ENCODE measurements at places on chromosomes 7 and 10.

- DNase-seq: no peak
These were observed 448.1 kb downstream of the ETV1 start for GRCh38 chr7:13541326-13541725.

- DNase-seq: no peak
These were observed 94.0 kb downstream of the RNLS start for GRCh38 chr10:88489107-88489506.

DNA sequence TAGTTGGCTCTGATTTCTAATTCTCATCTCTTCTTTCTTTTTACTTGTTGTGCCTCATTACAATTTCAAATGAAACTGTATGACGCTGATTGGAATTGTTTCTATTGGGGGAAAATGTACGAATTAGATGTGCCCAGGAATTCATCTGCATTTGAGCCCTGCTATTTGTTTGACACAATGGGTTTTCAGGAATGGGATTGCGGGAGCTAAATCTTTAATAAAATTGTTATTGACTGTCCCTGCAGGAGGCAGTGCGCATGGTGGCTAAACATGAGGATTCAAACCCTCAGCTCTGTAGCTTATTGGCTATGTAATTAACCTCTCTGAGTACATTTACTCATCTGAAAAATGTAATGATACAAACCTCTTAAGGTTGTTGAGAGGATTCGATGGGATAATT lies 181.6 kb downstream of the NXPH1 start:
- no peak for DNase-seq

DNA sequence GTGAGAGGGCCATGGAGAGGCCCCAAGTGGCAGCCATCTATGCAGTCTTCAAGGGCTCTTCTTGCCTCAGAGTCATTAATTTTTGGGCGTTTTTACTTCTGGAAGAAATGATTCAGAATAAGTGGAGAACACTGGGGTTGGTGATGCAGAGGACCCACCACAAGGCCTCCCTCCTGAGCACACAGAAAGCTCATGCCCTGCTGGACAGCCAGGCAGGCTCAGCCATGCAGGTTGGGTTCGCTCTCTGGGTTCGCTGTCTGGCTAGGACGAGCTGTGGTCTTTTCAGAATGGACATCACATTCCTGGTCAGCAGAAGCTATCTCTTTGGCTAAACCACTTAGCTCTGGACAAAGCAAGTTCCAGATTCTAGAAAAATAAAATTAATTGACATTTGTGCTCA lies 480.8 kb downstream of the RPS24 start:
- no peak for DNase-seq

DNA sequence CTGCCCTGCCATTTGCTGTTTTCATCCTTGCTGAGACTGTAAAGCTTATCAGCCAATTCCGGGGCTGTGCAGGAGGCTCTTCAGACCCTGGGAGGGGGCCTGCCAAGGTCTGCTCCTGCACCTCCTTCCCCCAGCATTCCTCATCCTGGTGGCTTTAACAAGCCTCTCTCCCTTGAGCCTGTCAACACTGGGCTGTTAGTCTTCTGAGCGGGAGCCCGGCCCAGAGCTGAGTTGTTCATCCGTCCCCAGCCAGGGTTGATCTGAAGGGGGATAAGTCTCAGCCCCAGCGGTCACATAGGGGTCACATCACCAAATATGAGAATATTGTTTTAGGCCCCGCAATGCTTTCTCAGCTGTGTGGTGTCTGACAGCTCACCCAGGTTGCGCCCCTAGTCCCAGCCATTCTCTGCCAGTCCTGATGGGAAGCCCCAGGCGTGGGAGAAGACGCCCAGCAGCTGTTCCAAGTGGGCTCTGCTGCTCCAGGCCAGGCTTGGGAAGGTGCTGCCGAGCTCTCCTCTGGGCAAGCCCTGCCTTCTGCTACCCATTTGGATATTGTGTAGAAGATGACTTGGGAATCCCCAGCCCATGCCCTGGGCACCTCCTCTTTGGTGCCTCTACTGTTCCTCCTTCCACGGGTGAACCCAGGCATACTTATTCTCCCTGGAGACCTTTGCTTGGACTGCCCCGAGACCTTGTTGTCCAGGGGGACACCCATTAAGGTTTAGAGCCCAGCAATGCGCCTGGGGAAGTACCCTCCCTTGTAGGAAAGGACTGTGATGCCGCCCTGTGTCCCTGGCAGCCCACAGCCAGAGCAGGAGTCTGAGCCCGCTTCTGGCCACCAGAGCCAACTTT lies 23.5 kb upstream of the TRIM8 start:
- DNase-seq: no peak

DNA sequence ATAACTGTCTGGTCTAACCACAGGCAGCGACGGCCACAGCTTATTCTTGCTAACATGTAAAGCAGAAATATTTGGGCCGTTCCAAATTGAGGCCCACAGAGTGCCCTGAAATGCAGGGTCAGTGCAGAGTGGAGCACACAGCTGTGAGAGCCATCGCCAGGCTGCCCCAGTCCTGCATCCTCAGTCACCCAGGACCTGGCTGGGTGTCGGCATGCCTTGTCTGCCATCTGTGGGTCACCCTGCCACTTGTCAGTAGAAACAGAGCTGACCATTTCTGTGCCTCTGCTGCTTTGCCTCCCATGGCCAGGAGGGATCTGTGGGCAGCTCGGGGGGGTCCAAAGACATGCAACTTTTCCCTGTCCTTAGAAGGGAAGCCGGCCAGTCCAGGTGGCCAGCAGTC lies 57.3 kb upstream of the BTBD16 start:
- DNase-seq: no peak

DNA sequence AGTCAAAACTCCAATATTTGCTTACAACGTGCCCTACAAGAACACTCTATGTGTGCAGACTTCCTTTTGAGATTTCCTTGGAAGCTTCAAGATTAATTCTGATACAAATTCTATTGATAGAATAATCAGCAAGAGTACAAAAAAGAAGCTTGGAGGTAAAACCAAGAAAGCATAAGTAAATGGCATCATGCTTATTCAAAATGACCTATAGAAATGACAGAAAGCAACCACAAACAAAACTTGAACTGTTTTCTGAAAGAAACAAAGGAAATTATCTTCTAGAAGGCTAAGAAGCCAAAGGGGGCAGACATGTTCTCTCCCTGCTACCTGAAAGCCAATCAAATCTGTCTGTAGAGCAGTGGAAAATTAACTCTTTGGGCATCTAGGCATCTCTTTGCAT lies 73.0 kb downstream of the CTNNA3 start:
- DNase-seq: no peak

DNA sequence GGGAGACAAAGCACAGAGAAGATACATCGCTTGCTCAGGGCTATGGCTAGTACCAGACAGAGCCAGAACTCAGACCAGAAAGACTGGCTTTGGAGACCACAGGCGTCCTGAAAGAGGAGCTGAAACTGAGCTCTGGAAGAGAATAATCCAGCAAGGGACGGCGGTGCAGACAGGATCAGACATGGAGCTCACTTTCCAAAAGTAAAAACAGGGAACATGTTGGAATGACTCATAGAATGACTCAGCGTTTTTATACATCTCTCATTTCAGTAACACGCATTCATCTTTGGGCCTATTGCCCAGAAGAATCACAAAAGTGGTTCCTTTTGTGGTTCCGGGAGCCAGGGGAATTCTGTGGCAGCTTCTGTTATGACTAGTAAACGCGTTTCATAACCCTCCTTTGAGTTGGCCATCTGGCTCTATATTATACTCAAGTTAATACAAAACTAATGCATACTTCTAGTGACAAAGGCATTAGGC lies 37.2 kb downstream of the PLEKHS1 start:
- no peak for DNase-seq

GRCh38 chr10:2963889-2964631 lies 103.3 kb upstream of the PFKP start:
- DNase-seq: no peak

- DNase-seq: no peak
These were observed 6.0 kb downstream of the LDB1 start for GRCh38 chr10:102113956-102114857.

DNA sequence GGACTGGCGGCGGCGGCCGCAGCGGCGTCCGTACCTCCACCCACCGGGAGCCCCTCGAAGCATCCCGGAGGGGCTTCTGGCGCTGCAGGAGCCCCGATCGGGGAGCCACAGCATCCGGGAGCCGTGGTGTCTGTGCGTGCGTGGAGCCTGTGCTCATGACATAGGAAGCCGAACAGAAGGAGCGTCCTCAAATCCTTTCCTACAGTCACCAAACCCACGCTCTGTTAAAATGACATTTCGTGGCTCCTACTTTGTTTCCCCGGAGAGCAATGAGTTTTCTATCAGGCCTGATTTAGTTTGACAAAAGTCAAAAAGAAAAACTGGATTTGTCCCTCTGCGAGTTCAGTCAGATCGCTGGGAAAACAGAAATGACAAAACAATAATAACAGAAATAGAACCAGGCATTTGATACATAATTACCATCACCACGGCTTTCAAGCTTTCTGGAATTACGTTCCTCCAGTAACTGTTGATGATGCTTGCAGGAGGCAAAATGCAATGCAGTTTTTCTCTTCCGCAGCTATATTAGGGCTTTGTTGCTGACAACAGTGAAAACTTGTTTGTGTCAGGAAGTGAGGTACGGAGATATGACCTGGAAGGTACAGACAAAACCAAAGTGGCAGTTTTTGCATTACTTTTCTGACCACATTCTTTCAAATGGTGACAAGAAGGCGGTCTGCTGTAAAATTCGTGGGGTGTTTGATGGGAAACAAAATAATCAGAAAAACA lies 219.3 kb upstream of the MKLN1 start:
- no peak for DNase-seq

All from activated CD4-positive, CD25-positive, alpha-beta regulatory T cell (primary cell).